ENCODE measurements at places on chromosomes 5 and 9.
A peak's percentile ranks its signal among the peaks of the same experiment; 100 is the strongest.

- peak; percentile 22 for ATAC-seq
Measured at GRCh38 chr5:77774981-77775789, 954 bp downstream of the TBCA start.

DNA sequence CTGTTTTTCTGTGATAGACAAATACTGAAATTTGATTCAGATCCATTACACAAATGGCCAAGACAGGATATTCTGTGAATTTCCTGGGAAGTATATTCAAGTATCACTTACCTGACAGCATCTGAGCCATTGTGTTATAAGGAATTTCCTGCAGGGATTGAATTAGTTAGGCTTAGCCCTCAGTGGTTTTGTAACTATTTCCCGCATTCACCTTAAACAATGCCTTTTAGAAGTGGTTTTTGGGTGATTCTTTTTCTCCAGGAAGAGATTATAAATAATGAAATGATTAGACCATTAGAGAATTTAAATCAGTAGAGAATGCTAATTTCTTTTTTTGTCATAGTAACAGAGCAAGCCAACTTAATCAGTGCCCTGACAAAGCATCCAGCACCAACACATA lies 30.6 kb downstream of the ITGA1 start:
- no peak for ATAC-seq

GRCh38 chr5:132687995-132688394 lies 14.2 kb downstream of the IL4 start:
- peak; percentile 48 for ATAC-seq

DNA sequence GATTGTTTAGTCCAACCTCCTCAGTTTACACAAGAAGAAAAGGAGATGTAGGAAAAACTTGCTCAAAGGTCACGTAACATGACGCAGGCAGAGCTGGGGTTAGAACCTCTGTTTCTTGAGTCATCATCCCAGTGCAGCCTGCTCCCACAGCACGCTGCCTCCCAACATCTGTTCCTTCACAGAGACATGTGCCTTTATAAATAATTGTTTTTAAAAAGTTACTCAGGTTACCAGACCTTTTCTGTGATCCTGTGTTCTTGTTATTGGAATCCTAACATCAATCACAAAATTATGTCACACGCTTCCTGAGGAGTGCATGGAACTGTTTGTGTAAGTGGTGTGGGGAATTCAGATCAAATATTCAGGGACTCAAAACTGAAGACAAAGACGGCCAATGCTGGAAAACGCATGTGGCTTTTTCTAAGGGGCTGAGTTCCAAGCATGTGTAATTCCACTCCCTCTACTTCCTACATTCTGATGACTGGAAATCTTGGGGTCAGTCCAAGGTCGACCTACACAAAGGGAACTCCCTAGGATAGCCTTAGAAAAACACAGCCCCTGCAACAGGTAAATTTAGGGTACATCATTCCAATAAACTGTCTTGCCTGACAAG lies 184.3 kb downstream of the TSSK1B start:
- no peak for ATAC-seq

GRCh38 chr9:20538956-20539355 lies 83.3 kb downstream of the MLLT3 start:
- ATAC-seq: no peak

DNA sequence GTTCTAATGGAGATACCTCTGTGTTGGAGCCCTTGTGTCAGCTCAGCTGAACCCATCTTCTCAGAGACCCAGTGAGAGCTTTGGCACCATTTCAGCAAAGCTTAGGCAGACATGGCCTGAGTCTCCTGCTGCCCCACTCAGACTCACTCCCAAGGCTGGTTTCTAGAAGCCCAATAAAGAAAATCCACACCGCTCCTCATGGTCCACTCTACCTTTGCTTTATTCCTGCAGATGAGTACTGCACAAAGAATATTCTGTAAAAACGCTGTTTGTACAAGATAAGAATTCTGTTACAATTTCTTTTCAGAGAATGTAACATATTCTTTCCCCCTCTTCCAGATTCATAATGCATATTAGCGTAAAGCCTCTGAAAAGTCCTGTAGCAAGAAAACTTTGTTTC lies 129.3 kb downstream of the C5orf15 start:
- no peak for ATAC-seq

- ATAC-seq: no peak
Measured at GRCh38 chr5:17163221-17163620, 54.2 kb upstream of the BASP1 start.

- no peak for ATAC-seq
Measured at GRCh38 chr9:27491154-27491553, 32.9 kb upstream of the IFNK start.

Data from activated CD4-positive, CD25-positive, alpha-beta regulatory T cell treated with anti-CD3 and anti-CD28 coated beads, Interleukin-2, amount 50 U/mL, for 24 hours (primary cell).